Mesendoderm (in vitro differentiated cells): ENCODE measurements at places on chromosomes 13 and 19.

- DNase-seq, result peak; percentile 83
These were observed 1115.2 kb upstream of the MIR17HG start for GRCh38 chr13:90232291-90232690.

DNA sequence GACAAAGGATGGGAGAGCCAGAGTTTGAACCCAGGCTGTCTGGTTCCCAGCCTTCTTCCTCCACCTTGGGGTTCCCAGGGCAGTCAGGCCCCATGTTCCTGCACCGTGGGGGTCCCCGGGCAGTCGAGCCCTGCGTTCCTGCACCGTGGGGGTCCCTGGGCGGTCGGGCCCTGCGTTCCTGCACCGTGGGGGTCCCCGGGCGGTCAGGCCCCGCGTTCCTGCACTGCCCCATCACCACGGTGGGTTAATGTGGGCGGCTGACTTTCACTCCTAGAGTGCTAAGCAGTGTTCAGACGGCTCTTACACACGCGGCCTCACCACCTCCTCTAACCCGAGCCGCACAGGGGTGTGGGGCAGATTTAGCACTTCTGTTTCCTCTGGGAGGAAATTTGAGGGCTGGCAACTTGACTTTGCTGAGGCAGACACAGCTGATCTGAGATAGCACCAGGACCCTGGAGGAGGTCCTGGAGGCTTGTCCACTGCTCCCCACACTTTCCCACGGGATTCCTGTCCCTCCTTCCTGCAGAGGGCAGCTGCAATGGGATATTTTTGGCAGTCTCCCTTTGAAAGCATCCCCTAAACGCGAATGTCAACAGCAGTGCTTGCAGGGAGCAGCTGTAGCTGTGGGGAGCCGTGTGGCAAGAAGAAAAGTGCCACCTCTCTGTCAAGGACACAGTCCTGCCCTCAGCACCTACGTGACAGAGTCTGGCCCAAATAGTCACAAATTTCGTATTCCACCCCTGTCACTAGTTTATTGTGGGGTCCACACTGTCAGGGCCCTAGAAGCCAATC lies 239.4 kb downstream of the TEX29 start:
- no peak for DNase-seq

GRCh38 chr13:48576448-48577010 lies 43.6 kb upstream of the RCBTB2 start:
- peak; percentile 51 for DNase-seq

DNA sequence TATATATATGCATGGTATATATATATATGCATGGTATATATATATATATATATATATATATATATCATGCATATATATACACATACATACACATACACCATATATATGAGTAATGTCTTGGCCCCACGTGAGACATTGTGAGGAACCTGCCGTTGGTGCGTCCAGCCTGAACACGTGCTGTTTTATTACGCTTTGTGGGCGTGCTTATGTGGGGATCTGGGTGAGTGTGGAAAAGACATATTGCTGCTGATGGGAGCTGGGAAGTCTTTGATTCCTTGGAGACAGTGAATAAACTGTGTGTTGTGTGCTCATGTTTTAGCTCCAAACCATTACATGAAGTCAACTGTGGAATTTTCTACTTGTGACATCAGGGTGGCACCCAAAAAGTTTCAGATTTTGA lies 28.9 kb downstream of the KCTD15 start:
- no peak for DNase-seq

DNA sequence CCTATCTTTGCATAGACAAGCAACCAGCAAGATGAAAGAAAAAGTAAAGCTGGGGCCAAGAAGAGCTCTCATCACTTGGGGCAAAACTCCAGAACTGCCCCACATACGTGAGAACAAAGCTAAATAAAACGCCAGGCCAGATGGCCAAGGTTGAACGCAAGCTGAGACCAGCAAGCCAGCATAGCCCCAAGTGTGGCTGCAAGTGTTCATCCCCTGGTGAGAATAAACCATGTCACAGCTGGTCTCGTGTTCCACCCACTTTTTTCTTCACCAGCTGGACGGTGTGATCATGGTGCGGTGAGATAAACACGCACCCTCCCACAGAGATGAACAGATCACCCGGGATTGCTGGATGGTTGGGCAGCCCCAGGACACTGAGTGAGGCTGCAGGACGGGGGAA lies 109.6 kb upstream of the CACNA1A start:
- DNase-seq, result no peak

DNA sequence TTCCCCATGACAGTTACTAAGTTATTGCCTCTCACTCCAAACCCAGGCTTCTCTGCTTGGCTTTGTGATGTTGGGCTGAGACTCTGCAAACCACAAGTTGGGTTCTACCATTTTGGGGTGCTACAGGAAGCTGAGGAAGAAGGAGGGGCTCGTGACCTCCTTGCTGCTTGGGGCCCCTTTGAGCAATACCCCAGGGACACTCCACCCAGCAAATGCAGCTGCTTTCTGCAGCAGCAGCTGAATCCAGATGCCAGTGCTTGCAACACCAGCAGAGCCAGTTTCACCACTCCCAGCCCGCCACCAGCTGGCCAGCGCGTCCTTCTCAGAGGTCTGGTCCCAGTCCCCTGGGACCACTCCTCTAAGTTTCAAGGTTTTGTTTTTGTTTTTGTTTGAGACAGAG lies 22.0 kb upstream of the UBAC2 start:
- DNase-seq, result no peak

GRCh38 chr19:16779539-16780163 lies 49.5 kb upstream of the SIN3B start:
- DNase-seq, result no peak

DNA sequence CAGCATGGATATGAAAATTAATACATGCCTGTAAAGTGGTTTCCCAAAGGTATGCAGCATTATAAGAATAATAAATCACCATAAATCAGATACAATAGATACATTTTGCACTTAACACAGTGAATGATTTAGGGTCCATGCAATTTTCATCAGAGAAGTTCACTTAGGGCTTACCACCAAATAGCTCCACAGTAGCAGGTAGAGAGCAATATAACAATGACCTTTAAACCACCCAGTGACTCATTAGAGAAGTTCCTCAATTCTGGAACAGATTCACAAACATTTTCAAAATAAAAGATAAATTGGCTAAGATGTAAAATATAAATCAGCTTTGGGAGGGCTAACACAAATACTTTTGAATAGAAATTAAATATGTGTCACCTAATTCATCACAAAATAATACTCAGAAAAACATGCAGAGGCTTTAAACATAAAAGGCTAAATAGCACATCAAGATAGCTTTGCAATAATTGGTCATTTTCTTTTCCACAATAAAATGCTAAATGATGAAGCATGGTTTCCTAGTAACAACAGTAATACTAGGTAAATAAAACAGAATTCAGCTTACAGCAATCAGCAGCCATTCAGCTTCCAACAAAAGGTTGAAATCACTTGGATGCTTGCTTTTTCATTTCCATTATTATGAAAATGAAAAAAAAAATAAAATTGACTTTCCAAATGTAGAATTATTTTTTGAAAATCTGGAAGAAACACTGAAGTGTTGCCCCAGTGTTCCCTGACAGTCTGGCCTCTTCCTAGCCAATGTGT lies 84.3 kb upstream of the NBEA start:
- no peak for DNase-seq

GRCh38 chr19:49712397-49712859 lies 21.5 kb downstream of the CPT1C start:
- DNase-seq, result peak; percentile 79

- no peak for DNase-seq
These were observed 792.0 kb downstream of the UQCRFS1 start for GRCh38 chr19:28420811-28421550.

- no peak for DNase-seq
These were observed 96.4 kb downstream of the TNFRSF19 start for GRCh38 chr13:23666582-23666981.

DNA sequence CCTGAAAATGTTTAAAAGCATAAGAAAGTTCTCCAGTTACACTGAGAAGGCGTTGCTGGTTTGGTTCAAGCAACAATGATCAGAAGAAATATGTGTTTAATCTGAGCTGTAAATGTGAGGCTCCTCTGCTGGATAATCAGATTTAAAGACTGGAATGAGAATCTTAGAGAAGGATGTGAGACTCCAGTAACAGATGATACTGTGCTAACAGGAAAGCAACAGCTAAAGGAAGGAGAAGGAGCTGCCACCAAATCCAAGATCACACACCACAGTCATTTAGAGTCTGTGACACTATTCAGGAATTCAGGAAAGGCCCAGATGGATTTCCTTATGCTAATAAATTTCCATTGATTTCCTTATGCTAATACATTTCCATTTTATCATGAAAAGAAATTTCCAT lies 16.9 kb downstream of the DCLK1 start:
- DNase-seq, result no peak

DNA sequence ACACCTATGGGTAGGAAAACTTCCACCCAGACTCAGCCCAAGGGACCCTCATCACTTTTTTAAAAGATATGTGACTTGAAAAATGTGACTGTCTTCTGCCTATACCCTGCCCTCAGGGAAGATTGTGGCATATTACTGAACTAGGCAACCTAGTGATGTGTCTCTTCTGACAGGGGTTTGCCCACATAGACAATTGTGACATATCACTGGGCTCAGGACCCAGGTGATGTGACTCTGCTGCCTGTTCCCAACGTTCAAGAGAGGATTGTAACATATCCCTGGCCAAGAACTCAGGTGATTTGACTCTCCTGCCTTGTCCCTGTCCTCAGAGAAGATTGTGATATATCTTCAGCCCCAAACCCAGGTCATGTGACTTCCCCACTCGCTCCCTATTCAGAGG lies 86.3 kb upstream of the ZNF43 start:
- DNase-seq, result no peak

DNA sequence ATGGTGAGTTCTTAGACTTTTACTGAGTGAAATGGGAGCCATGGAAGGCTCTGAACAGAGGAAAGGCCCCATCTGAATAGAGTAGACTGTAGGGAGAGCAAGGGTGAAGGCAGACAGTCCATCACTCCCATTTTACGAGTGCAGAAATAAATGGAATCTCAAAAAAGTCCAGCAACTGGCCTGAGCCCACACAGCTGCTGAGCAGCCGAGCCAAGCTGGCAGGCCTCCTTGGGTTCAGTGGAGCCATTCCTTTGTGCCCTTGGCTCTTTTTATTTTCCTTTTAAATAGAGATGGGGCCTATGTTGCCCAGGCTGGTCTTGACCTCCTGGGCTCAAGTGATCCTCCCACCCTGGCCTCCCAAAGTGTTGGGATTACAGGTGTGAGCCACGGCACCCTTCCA lies 1.0 kb upstream of the MYH14 start:
- no peak for DNase-seq

DNA sequence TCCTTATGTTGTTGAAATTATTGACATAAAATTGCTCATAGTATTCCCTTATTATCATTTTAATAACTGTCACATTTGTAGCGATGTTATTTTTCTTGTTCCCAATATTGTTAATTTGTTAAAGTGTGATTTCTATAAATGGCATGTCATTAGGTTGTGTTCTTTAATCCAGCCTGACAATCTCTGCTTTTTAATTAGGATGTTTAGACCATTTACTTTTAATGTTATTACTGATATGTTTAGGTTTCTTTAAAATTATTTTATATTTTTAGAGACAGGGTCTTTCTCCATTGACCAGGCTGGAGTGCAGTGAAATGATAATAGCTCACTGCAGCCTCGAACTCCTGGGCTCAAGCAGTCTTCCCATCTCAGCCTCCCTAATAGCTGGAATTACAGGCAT lies 408.5 kb downstream of the DLEU7 start:
- no peak for DNase-seq

DNA sequence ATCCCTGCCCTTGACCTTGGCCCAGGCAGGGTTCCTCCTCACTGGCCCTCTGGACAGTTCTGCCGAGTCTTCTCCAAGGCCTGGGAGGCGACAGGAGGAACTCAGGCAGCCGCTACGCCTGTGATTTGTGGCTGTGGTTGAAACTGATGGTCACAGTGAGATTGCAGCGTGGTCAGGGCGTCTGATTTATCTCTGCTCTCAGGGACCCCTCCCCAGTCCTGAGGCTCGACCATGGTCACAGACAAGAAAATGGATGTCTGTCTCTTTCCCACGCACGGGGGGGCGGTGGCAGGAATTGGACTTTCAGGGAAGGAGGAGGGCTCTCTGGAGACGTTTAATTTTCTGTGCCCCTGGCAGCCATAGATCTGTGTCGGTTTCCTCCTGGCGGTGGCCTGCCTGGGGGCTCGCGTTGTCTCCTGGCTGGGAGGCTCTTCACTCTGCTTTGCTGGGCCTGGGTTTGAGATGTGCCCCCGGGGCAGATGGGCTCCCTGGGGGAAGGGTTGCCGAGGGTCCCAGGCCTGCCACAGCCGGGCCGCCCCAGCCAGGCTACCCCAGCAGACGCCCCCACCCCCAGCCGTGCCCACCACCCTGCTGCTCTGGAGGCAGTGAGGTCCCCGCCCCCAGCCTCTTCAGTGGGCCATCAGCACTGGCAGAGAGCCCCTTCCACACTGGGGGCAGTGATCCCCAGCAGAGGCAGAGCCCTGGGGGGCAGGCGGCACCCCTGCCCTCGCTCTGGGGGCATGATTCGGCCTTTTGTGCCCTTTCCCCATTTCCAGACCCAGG lies 167.4 kb downstream of the KDM4B start:
- no peak for DNase-seq

DNA sequence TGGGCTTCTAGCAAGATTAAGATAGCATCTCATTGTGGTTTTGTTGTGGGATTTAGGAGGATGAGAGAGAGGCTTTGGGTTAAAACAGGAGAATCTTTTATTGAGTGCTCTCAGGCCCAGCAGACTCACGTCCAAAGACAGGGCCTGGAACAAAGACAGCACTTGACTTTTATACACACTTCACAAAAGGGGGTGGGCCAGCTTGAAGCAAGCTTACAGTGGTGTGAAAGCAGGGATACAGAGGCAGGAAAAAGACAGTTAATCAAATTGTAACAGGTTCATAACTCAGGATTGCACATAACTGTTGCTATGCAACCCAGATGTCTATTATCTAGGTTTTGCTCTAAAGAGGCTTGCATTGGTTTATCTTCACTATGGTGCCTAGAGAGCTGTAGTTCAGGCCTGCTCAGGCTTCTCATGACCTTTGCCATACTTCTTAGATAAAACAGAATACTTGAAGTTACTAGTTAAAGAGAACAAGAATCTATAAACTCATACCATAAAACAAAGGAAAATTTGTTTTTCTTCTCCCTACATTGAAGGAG lies 42.2 kb upstream of the CEACAM21 start:
- no peak for DNase-seq

DNA sequence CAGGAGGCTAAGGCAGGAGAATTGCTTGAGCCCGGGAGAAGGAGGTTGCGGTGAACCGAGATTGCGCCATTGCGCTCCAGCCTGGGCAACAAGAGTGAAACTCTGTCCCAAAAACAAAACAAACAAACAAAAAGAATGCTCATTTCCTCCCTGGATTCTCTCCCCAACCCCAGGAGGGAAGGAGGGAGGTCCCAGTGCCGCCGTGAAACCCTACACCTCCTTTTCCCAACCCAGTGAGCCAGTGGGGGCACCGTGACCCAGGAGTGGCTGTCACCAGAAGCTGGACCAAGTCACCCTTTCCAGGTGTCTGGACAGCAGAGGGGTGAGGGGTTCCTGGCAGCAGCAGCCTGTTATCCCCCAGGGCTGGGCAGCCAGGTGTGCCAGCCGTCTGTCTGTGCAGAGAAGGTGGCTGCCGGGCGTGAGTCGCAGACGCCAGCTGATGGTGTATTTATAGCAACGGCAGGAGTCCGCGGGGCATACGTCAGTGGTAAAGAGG lies 23.5 kb downstream of the NFIC start:
- peak; percentile 37 for DNase-seq
